ENCODE measurements at places on chromosomes 6 and 20.

GRCh38 chr6:130122243-130122642 is 100.5 kb downstream of the SAMD3 start:
- no peak for DNase-seq

DNA sequence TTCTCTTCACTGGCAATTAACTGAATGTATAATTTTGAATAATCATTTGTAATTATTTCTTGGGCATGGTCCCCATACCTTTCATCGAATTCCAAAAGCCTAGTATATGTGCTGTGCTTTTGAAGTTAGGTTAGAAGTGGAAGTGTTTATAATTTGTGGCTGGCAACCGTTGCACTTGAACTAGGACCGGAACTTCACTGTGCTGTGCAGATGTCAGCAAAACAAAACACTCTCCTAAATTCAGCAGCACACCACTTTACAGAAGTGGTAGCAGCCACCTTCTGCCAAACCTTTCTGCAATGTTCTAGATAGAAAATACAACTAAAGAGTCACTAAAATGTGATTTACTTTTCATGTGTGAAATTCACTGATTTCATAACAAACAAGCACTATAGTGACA is 111.9 kb downstream of the FAM83B start:
- no peak for DNase-seq

- DNase-seq = no peak
Measured at GRCh38 chr6:163712981-163713380, 298.5 kb downstream of the QKI start.

- no peak for DNase-seq
Measured at GRCh38 chr20:32670773-32671455, 2.8 kb downstream of the C20orf203 start.

GRCh38 chr6:150072201-150072600 is 3.3 kb upstream of the ULBP3 start:
- DNase-seq = no peak

- no peak for DNase-seq
Measured at GRCh38 chr20:10579942-10580341, 93.9 kb downstream of the JAG1 start.

- DNase-seq = no peak
Measured at GRCh38 chr6:158924499-158925455, 75.2 kb downstream of the RSPH3 start.

GRCh38 chr20:13745784-13746183 is 38.9 kb downstream of the ESF1 start:
- no peak for DNase-seq

Data from activated T-helper 1 cell treated with anti-CD3 and anti-CD28 coated beads, Interleukin-2, amount 50 U/mL, for 16 hours (primary cell).